ENCODE measurements at places on chromosomes 6 and 20.

- DNase-seq = no peak
Observed at GRCh38 chr6:41578217-41579087, 32.3 kb downstream of the FOXP4 start.

GRCh38 chr6:41498968-41499599 is 47.1 kb upstream of the FOXP4 start:
- DNase-seq = no peak

DNA sequence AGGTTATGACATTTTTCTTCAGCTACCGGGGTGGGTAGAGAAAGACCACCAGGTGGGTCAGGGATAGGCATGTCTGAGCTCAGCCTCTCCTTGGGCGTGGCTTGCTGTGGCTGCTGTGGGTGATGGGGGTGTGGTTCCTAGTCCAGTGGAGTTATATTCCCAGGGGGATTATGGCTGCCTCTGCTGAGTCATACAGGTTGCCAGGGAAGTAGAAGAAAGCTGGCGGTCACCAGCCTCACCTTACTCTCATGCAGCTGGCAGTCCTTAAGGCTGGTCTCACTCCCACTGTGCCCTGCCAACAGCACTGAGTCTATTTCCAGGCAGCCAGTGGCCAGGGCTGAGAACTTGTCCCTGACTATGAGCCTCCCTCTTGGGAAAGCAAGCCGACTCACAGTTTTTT is 130.0 kb downstream of the SCP2D1 start:
- no peak for DNase-seq

DNA sequence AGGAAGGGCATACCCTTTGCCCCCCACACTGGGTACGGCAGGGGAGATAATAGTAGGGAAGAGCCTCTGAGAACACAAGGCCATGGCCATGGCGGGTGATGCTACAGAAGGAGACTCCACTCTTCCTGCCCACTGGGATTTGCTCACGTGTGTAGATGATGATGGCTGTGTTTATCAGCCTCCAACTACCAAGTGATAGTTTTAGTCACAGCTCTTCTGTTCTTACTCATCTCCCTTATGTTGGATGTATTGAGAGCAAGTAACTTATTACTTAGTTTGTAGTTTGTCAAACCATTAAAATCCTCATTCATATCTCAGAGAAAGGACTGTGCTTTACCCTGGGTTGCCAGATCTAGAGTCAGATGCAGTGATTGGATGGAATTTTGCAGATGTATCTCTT is 66.0 kb downstream of the CDH26 start:
- DNase-seq = no peak

- DNase-seq = no peak
Observed at GRCh38 chr6:169472786-169473416, 219.3 kb upstream of the THBS2 start.

DNA sequence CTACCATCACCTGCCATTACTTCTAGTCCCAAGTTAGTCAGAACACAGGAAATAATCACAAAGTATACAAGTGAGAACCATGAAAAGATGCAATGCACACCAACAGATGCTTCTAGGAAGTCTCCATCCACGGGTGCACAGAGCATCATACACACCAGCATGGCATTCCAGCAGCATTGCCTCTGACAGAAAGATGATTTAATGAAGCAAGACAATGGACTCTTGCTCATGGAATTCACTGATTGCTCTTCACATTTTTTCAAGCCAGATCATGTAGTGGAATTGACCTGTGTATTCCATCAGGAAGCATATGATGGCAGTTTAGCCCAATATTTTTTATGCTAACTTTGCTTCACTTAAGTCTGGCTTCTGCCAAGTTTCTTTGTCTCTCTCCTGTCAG is 406.3 kb upstream of the RGS17 start:
- DNase-seq = no peak

GRCh38 chr6:108958900-108959770 is 110.9 kb downstream of the ARMC2 start:
- DNase-seq = no peak

DNA sequence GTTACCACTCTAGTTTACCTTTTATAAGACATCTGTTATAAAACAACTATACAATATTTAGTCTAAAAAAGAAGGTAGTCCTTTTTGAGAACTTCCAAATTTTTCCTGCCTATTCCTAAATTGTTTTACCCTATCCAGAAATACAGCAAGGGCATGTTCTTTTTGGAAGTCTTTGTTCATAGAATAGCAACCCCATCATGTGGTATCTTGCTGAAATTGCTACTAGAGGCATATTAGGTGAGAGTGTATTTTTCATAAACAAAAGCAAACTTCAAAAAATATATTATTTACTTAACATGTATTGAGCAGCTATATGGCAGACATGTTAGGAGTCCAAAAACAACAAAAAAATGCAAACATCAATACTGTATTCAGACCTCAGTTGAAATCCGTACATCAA is 371.8 kb upstream of the NRSN1 start:
- no peak for DNase-seq

- DNase-seq = no peak
Observed at GRCh38 chr6:47308198-47308517, 1.5 kb downstream of the TNFRSF21 start.

DNA sequence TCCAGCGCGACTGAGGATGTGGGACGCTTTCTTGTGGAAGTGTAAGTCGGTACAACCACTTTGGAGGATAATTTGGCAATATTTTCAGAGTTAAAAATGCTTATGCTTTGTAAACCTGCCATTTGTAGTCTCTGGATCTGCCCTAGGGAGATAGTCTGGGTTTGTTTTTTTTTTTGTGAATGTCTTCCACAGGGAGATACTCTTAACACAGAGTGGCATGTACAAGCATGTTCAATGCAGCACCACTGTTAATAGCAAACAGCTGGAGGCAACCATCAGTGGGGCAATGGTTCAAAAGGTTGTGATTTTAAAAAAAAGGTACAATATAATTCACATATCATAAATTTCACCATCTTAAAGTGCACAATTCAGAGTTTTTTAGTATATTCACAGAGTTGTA is 22.4 kb downstream of the SLC9A8 start:
- DNase-seq = no peak

DNA sequence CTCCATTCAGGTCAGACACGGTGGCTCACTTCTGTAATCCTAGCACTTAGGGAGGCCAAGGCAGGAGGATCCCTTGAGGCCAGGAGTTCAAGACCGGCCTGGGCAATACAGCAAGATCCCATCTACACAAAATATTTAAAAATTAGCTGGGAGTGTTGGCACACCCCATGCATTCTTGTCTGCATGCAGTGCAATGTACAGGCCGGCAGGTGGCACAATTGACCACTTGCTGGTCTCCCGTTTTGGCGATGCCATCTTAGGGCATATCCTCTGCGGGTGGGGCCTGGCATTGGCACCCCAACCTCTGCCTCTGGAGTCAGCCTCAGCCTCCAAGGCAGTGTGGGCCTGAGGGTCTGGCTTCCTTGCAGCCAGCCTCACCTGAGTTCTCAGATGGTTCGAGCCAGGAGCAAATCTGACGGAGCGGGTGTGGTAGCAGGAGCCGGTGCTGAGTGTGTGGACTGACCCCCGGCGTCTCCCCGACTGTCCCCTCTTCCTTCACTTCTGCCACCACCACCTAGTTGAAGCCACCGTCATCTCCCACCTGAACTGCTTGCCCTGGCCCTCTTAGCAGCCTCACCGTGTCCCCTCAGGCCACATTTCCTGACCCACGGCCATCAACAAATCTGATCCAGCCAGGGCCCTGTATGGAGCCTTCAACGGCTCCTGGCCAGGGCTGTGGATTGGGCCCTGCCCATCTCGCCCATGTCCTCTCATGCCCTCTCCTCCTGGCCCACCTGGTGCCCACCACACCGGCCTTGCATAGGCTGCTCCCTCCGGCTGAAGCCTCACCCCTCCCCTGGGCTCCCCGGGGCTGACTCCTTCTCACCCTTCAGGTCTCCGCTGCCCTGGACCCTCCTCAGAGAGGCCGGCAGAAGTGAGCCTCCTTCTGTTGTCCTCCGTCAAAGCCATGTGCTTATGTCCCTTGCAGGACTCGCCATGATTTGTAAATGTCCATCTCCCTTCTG is 44.0 kb downstream of the EFCAB8 start:
- peak; percentile 56 for DNase-seq

DNA sequence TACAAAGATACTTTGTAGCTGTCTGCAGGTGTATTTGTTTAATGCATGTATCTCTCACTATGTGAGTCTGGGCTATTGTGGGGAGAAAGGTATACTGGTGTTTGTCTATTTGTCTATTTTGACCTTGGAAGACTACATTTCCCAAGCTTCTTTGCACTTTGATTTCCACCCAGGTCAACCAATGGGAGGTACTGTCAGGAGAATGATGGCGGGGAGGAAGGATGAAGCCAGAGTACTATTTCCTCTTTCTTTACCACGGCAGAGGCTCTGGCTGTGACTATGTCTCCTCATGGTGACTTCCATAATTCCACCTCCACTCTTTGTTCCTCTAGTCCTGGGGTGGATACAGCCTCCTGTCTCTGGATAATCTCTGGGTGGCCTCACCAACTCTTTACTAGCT is 23.1 kb downstream of the LBP start:
- DNase-seq = no peak

DNA sequence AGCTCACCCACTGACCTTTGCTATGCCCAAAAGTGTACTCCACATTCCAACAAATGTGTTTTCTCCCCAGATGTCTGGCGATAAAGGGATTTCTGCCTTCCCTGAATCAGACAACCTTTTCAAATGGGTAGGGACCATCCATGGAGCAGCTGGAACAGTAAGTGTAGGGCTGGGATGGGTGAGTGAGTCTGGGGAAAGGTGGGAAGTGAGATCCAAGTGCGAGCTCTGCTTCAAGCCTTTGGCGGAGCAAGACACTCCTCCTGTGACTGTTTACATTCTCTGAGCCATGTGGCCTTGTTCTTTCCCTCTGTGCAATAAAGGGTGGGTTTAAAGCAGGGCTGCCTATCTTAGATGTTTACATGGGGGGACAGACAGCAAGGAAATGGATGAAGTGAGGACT is 1.9 kb downstream of the UBE2C start:
- DNase-seq = no peak

DNA sequence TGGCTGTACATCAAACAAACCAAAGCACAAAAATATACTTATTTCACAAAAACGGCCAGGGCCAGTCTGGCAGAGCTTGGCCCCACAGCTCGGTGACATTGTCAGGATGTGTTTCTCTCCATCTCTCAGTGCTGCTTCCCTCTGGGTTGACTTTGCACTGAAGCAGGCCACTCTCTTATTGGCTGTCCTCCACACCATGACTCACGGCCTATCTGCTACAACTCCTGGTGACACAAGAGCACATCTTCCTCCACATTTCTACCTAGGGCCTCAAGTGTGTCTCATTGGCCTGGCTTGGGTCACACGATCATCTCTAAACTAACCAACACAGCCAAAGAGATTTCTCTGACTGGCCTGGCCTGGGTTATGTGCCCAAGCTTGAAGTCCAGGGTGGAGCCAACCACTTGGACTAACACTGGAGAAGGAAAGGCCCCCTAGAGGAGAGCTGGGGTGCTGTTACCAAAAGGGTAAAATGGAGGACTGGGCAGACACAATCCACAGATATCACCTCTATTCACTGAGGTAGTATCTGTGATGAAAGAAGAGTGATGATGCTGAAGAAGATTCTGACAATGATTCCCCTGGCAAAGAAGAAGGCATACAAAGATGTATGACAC is 159.8 kb upstream of the TSHZ2 start:
- no peak for DNase-seq

DNA sequence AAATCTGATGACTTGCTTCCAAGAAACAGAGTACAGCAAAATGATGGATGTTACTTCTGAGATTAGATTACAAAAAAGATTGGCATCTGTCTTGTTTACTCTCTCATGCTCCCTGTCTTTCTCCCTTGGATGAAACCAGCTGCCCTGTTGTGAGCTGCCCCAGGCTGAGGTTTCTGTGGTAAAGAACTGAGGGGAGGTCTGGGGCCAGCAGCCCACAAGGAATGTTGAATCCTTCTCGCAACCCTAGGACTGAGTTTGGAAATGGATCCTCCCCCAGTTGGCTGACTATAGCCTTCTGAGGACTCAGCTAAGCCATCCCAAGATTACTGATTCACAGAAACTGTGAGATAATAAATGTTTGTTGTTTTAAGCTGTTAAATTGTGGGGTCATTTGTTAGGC is 5.6 kb upstream of the HECA start:
- DNase-seq = no peak

DNA sequence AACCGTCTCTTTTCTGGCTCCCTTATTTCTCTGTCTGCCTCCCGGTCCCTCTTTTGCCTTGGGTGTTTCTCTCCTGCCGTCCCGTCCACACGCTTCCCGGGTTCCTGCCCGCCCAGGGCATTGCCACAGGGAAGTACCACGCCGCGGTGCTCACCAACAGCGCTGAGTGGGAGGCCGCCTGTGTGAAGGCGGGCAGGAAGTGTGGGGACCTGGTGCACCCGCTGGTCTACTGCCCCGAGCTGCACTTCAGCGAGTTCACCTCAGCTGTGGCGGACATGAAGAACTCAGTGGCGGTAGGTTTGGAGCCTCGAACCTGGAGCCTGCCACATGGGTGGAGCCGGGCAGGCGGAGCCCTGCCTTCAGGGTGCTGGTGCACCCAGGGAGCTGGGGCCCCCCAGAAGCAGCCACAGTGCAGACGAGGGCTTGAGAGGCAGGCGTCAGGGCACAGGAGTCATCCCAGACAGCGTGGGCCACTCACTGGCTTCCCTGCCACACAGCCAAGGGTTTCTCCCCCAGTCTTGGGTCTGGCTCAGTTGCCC is 21.3 kb downstream of the NPEPL1 start:
- DNase-seq = no peak

DNA sequence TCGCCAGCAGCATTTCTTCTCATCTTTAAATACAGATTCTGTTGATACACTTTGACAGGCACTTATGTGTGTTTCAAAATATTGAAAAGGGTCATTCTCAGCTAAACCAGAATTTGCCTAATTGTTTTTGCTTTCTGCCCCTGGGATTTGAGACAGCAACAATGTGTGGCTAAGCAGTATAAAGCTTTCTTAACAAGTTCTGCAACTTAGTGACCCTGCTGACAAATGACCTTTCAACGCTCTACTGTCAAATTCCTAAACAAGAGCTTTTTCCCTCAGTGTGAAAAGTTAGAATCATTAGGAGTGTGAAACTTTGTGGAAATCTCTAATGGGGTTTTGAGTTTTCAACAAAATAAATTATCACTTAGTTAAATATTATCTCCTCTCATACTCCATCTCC is 414.6 kb downstream of the RFPL4B start:
- DNase-seq = no peak

DNA sequence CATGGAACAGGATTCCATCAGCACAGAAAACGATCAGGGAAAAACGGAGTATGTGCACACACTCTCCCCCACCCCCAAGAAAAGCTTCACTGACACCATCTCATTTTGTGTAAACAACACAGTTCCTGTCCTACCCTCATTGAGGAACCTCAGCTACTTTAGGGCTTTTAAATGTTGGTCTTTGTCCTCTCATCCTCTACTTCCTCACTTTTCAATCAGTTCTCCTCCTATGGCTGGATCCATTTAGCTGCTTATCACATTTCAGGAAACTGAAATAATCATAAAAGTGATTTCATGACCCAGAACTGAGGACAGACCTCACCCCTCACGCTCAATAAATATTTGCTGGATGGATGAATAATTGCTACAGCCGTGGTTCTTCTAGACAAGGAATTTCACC is 33.1 kb upstream of the PNRC1 start:
- DNase-seq = no peak

GRCh38 chr6:11012976-11013720 is 31.0 kb downstream of the ELOVL2 start:
- DNase-seq = no peak

Data from stimulated activated CD4-positive, alpha-beta T cell treated with anti-CD3 and anti-CD28 coated beads, Interleukin-15, amount 100 ng/mL, for 1 hour (primary cell).